ENCODE measurements at places on chromosomes 13 and 19.
A peak's percentile ranks its signal among the peaks of the same experiment; 100 is the strongest.

GRCh38 chr13:75506018-75506417 is 24.0 kb upstream of the TBC1D4 start:
- H3K36me3 ChIP-seq, result no peaks in the 10 kb centered on the region
- no peak overlapping the region for H3K27ac ChIP-seq
- no peak overlapping the region for H3K4me3 ChIP-seq
- DNase-seq, result no peak
- no peaks in the 10 kb centered on the region for H3K4me1 ChIP-seq

GRCh38 chr13:33284031-33284430 is 1.5 kb downstream of the STARD13 start:
- H3K27me3 ChIP-seq, result no peaks in the 10 kb centered on the region
- peak overlapping the region; percentile 91 for H3K27ac ChIP-seq
- no peak overlapping the region for H3K4me3 ChIP-seq
- no peaks in the 10 kb centered on the region for H3K36me3 ChIP-seq
- no peak for DNase-seq

DNA sequence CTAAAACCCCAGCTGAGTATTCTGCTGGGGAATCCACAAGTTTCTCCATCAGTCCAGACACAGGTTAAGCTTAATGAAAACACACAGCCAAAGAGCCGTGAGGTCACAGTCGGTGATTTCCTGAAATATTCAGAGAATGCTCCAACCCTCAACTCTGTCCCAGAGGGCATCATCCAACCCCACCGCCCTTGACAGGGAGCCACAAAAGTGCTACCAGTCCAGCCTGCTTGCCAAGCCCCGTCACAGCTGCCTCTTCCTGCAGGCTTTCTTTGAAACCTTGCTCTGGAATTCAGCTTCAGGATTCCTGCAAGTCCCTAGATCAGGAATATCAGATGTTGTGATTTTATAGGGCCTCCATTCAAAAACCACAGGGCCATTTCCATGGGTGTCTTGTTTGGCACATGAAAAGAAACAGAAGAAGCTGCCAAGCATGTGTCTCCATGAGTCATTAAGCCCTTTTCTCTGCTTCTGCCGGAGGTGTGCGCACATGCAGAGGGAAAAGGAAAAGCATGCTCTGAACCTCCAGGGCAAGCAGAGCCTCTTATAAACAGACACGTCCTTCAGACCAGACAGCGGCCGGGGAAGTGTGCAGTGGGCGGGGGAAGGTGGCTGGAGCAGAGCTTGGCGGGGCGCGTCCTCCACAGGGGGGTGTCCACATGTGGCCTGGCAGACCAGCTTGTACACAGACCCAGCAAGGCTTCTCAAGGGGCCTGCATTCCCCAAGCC is 164.7 kb downstream of the KATNAL1 start:
- no peaks in the 10 kb centered on the region for H3K4me1 ChIP-seq
- no peaks in the 10 kb centered on the region for H3K27me3 ChIP-seq
- H3K36me3 ChIP-seq, result no peaks in the 10 kb centered on the region

- H3K27me3 ChIP-seq, result no peaks in the 10 kb centered on the region
- no peak overlapping the region for H3K4me3 ChIP-seq
- H3K36me3 ChIP-seq, result no peaks in the 10 kb centered on the region
- DNase-seq, result no peak
Measured at GRCh38 chr13:34076319-34076718, 258.4 kb downstream of the RFC3 start.

DNA sequence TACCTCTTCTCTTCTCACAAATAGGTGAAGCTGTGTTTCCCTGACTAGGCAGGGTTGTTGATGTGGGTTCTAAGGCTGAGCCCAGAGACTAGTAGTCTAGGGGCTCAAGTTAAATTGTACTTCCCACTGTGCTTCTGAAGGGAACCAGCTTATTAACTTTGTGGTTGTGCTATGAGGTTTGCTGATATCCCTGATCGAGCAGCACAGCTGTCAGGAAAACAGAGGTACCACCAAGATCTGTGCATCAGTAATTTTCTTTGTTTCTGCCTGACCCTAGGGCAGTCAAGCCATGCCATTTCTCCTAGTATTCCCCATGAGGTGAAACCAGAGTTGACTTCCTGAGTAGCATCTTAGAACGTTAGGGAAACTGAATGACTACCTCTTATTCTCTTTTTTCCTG is 853.8 kb upstream of the MIR17HG start:
- no peak overlapping the region for H3K4me3 ChIP-seq
- no peaks in the 10 kb centered on the region for H3K36me3 ChIP-seq
- no peak overlapping the region for H3K27ac ChIP-seq
- DNase-seq, result no peak
- no peaks in the 10 kb centered on the region for H3K4me1 ChIP-seq

GRCh38 chr13:75359266-75359665 is 122.7 kb downstream of the TBC1D4 start:
- H3K4me1 ChIP-seq, result no peaks in the 10 kb centered on the region
- H3K27me3 ChIP-seq, result no peaks in the 10 kb centered on the region
- DNase-seq, result no peak
- no peak overlapping the region for H3K27ac ChIP-seq

GRCh38 chr13:49097374-49097773 is 121.7 kb downstream of the FNDC3A start:
- H3K4me3 ChIP-seq, result no peak overlapping the region
- H3K36me3 ChIP-seq, result no peaks in the 10 kb centered on the region
- H3K4me1 ChIP-seq, result no peaks in the 10 kb centered on the region

- H3K27ac ChIP-seq, result no peak overlapping the region
- H3K4me1 ChIP-seq, result no peaks in the 10 kb centered on the region
- DNase-seq, result no peak
- no peaks in the 10 kb centered on the region for H3K27me3 ChIP-seq
Measured at GRCh38 chr19:16244091-16244490, 46.4 kb downstream of the AP1M1 start.

GRCh38 chr19:38741670-38742069 is 2.6 kb downstream of the CAPN12 start:
- no peaks in the 10 kb centered on the region for H3K4me1 ChIP-seq
- no peak for DNase-seq
- H3K27ac ChIP-seq, result no peak overlapping the region
- no peaks in the 10 kb centered on the region for H3K27me3 ChIP-seq
- H3K36me3 ChIP-seq, result no peaks in the 10 kb centered on the region
- no peak overlapping the region for H3K4me3 ChIP-seq

- H3K4me1 ChIP-seq, result no peaks in the 10 kb centered on the region
- DNase-seq, result no peak
- H3K36me3 ChIP-seq, result no peaks in the 10 kb centered on the region
- no peak overlapping the region for H3K4me3 ChIP-seq
- no peaks in the 10 kb centered on the region for H3K27me3 ChIP-seq
Measured at GRCh38 chr19:12379732-12380443, 14.4 kb upstream of the ZNF442 start.

DNA sequence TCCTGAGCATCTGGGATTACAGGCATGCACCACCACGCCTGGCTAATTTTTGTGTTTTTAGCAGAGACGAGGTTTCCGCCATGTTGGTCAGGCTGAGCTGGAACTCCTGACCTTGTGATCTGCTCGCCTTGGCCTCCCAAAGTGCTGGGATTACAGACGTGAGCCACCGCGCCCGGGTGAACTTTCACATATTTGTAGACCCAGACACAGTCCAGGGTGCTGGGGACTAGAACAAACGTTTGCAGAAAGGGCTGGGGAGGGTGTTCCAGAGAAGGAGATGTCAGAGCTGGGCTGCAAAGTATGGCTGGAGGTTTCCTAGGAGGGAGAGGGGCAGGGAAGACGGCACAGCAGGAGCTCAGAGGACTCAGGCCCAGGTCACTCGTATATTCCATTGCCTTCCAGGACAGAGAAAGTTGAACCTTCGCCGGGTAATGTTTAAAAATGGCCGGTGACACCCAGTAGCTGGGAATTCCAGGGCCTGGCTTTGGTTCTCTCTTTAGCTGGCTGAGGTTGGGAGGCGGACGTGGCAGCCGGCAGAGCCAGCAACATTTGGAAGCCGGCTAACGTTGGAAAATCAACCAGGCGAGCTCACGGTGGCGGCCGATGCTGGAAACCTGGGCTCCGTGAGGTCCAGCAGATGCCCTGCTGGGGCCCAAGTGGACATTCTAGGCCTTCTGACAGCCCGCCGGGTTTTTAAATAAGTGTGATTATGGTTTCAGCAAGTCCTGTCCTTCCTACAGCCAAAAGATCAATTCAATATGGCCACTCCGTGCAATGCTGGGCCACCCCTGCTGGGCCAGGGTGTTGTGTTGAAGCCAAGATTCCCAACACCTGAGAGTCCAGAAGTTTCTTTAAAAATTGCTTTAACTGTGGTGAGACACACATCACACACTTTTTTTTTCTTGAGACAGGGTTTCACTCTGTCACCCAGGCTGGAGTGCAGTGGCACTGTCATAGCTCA is 41.5 kb downstream of the NFIC start:
- peaks cover 3% of the 10 kb centered on the region for H3K36me3 ChIP-seq
- peak overlapping the region; percentile 42 for H3K4me3 ChIP-seq
- peaks cover 7% of the 10 kb centered on the region for H3K4me1 ChIP-seq
- peak; percentile 67 for DNase-seq

GRCh38 chr13:91358387-91358782 is 10.9 kb downstream of the MIR17HG start:
- no peak overlapping the region for H3K27ac ChIP-seq
- H3K4me3 ChIP-seq, result no peak overlapping the region
- peaks cover 3% of the 10 kb centered on the region for H3K36me3 ChIP-seq
- H3K4me1 ChIP-seq, result peaks cover 68% of the 10 kb centered on the region
